Tracheal epithelial cell (primary cell): ENCODE measurements at places on chromosomes 7 and 10. TPM values are rescaled to one million over a fixed set of nuclear protein-coding genes. Genes with fewer than 3 reads are reported as not detected.

PTPRN2 gene
- total RNA-seq: 1.2 and 2.8 TPM in 2 replicates

INSYN2A gene
- under 0.01 TPM in 1 of 2 replicates, not detected in the other for total RNA-seq

EPO gene
- not detected in 2 replicates for total RNA-seq

TASOR2 gene
- 83.4 and 85.5 TPM in 2 replicates for total RNA-seq

NACAD gene
- total RNA-seq: under 0.01 and 0.96 TPM in 2 replicates

ATP6V0E2 gene
- 3.6 and 4.3 TPM in 2 replicates for total RNA-seq

PDK4 gene
- total RNA-seq: 0.48 and 0.64 TPM in 2 replicates

LGI1 gene
- not detected in 2 replicates for total RNA-seq
